Activated T-cell treated with anti-CD3 and anti-CD28 coated beads, Interleukin-2, amount 50 U/mL, for 72 hours (primary cell): ENCODE measurements at places on chromosomes 1 and 21. TPM values are rescaled to one million over a fixed set of nuclear protein-coding genes. Genes with fewer than 3 reads are reported as not detected.

The TXNIP gene
- total RNA-seq = 212 TPM

The LCE1A gene
- total RNA-seq = not detected

The RGSL1 gene
- total RNA-seq = not detected

The DUSP23 gene
- 11.5 TPM for total RNA-seq

The KCNJ15 gene
- total RNA-seq = 0.07 TPM

The BNIPL gene
- total RNA-seq = 5.3 TPM

The SUSD4 gene
- total RNA-seq = 1.1 TPM

The IL19 gene
- total RNA-seq = not detected

The IFNAR2 gene
- 30.5 TPM for total RNA-seq

DNA sequence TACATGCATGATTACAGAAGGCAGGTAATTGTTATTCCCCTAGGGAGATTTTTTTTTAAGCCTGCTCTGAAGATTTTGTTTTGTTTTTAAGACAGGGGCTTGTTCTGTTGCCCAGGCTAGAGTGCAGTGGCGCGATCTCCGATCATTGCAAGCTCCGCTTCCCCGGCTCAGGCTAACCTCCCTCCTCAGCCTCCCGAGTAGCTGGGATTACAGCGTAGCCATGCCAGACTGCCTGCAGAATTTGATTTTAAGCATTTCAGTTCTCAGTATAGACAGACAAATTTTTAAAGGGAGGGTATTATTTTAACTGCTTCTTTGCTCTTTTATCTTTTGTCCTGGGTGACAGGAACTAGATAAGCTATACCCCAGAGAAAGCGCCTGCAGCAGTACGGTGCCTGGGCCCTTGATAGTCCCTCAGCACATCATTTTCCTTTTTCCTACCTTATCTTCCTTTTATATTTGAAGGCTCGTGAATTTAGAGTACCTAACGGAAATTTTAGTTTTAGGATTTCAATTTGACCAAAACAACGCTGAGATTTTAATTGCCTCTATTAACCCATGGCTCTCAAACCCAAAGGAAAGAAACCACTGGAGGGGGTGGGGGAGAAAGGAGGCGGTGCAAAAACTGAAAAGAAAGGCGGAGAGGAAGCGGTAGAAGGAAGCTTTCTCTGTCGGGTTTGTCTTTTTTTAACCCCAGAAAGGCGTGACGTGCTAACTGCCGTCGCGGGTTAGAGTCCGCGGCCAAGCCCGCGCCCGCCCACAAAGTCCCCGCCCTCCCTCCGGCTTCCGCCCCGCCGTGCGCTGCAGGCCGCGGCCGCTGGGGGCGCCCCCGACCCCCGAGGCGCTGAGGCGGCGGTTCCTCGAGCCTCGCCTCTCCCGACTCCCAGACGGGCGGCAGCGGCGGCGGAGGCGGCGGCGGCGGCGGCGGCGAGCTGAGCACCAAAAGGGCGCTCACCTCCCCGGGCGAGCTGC lies at the start of gene EEIG2:
TSS of gene EEIG2 (plus strand) at position 886 of the 972 bp plus-strand sequence. CDS start 329 bp downstream, outside the sequence.
- peak; percentile 88 for DNase-seq

DNA sequence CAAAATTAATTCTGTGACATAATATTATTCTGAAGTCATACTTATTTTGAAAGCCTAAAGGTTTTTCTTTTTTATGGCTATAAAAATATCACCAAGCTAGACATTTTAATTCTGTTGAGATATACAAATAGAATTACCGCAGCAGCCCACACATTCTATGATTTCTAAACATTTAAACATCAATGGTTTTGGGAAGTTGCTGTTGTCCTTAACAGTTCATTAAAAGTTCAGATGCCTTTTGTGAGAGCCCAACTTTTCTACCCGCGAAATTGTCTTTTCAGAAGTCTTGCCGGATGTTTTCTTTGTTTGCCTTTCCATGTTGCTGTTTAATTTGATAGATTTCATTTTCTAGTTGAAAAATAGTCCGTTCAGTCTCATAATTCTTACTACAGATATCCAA lies 40.5 kb downstream of the CDC14A start:
- DNase-seq = no peak

GRCh38 chr1:200231787-200232231 lies 178.0 kb downstream of the ZNF281 start:
- no peak for DNase-seq

GRCh38 chr21:16441789-16442188 lies 712.0 kb downstream of the USP25 start:
- DNase-seq = no peak

GRCh38 chr1:154791292-154792166 lies 78.6 kb downstream of the KCNN3 start:
- DNase-seq = peak; percentile 90

- DNase-seq = no peak
Measured at GRCh38 chr1:19260211-19261138, 8.9 kb downstream of the MRTO4 start.

DNA sequence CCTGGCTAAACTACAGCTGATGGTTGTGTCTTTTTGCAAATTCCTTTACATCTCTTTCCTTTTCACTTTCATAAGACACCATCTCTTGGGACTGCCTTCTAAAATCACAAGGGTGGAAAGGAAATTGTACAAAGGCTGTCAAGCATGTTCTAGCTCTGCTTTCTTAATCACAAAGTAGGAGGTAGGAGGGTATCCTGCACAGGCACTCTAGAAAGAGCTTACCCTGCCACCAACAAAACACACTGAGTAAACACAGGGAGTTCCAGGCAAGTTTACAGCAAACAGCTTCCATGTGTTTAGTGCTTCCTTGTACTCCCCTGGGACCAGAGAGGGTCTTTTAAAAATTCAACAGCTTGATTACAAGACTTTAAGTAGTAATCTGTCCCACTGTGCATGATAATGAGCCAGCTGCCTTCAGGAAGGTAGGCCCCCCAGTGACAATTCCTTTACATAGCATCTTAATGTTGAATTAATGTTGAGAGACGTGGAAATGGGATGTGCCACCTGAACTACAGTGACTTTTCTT lies 2.4 kb downstream of the PLPP3 start:
- no peak for DNase-seq

GRCh38 chr1:87224201-87224600 lies 104.5 kb upstream of the LMO4 start:
- peak; percentile 8 for DNase-seq

DNA sequence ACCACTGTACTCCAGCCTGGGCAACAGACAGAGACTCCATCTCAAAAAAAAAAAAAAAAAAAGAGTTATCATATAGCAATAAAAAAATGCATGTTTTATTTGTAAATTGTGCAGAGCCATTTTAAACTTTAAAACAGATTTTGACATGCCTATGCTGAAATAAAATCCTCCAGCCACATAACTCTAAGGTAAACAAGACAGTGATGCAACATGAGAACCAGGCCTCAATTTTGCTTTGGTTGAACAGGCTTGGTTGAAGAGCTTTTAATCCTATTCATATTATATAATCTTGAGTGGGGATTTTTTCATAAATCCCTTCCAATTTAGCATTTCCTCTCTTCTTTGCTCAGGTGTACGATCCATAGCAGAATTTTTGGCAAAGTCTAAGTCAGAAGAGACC lies 26.1 kb downstream of the ARMH1 start:
- no peak for DNase-seq

- no peak for DNase-seq
Measured at GRCh38 chr1:25773441-25774125, 26.4 kb upstream of the SELENON start.

GRCh38 chr1:248421384-248421783 lies 18.5 kb downstream of the OR2T1 start:
- DNase-seq = no peak

DNA sequence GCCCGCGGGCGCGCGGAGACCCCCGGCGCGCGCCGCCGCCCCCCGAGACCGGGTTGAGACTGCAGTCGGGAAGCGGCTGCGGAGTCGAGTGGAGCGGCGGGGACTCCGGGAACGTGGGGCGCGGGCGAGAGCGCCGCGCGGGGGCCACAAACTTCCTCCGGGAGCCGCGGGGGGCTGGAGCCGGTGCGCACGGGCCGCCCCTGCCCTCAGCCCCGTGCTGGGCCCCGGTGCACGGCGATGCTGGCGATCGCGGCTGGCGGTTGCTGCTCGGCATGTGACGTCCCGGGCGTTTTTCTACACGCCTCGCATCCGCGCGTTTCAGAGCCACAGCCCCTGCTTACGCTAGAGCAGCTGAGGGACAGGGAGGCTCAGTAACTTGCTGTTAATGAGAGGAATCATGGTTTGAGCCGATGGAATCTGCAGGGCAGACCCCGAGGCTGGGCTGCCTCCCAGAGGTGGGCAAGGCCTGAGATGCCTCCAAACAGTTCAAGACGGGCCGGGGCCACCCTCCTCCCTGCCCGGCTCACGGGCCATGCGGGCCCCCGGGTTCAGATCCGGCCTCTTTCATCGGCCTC lies 520 bp downstream of the TMEM201 start:
- peak; percentile 41 for DNase-seq

GRCh38 chr1:160346958-160347357 lies 3.8 kb downstream of the NCSTN start:
- DNase-seq = no peak

DNA sequence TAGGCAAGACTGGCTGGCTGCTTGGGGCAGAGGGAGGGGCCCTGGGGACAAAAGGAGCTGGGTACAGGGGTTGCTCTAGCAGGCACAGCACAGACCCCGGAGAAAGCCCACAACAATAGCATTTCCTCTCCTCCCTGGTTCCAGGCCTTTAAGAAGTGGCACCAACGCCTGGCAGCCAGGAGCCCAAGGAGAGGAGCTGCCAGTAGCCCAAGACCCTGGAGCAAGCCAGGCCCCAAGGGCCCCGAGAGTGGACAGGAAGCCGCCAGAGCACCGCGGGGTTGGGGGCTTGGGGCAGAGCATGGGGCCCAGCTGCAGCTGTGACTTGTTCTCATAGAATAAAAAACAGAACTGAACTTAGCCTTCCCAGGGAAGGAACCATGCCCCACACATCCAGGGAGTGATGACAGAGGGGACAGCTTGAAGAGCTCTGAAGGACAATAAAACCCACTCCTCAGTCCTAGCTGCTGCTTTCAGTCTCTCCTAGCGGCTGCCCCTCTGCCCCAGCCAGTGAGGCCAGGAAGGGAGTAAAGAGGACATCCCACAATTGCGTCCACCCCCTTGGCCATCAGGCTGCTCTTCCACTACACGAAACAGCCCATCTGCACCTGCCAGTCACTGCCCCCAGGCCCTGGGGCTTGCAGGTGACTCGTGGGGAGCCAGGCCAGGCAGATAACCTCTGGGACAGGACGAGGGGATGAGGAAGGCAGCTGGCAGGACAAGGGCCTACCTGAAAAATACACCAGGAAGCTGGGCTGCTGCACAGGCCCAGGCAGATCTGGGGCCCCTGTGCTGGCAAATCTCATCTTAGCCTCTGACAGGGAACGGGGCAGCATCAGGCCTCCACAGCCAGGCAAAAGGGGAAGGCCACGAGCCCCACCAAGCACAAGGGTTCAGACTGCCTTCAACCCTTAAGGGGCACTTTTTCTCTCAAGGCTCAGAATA lies 16.4 kb downstream of the MTHFR start:
- DNase-seq = no peak

DNA sequence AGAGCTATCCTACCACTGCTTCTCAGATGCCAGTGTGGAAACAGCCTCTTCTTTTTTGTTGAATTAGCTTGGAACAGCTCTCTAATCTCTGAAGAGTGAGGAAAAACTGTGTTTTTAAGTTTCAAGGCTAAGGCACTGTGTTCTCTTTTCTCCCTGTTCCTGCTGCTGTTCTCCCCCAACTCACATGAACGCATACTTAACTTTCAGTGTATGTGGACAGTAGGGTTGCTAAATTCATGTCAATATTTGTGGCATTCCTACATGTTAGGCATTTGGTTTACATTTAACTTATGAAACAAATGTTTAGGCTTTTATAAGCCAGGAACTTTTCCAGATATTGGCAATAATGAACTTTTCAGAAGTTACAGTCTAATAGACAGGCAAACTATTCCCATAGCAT lies 6.8 kb downstream of the BACH1 start:
- DNase-seq = no peak

- DNase-seq = no peak
Measured at GRCh38 chr1:210264496-210265380, 32.1 kb downstream of the SERTAD4 start.

DNA sequence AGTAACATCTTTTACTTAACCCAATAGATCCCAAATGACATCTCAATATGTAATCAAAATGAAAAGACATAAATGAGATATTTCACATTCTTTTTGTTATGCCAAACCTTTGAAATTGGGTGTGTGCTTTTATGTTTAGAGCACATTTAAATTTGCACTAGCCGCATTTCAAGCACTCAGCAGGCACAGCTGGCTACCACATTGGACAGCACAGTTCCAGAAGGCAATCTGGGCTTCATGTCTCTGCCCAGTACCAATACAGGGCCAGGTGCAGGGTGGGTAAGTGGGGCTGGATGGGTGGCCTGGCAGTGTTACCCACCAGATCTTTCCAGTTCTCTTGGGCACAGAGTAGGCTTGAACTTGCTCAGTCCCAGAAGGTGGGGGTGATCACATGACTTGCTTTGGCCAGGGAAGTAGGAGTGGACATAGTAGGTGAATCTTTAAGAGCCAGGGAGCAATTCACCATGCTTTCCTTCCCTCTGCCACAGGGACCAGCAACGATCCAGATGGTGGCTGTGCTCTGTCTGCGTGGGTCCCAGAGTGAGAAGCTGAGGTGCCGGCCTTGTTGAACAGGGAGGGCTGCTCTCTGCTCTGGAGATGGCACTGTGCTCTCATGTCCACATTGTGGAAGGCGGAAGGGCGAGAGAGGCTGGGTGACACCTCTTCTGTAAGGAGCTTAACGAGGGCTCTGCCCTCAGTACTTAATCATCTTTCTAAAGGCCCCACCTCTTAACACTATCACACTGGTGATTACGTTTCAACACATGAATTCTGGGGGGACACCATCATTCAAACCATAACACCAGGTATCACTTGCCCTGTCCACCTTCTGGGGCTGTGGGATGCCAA lies 261.4 kb downstream of the GRIK3 start:
- DNase-seq = no peak
